ENCODE measurements at places on chromosomes 13 and 19.
A peak's percentile ranks its signal among the peaks of the same experiment; 100 is the strongest.

- no peak for DNase-seq
- H3K27me3 ChIP-seq: no peaks in the 10 kb centered on the region
- H3K4me3 ChIP-seq: no peak overlapping the region
- H3K4me1 ChIP-seq: peaks cover 11% of the 10 kb centered on the region
- no peaks in the 10 kb centered on the region for H3K36me3 ChIP-seq
Observed at GRCh38 chr13:43682701-43683100, 104.1 kb downstream of the ENOX1 start.

GRCh38 chr19:45935267-45935666 lies 20.7 kb upstream of the NANOS2 start:
- H3K4me1 ChIP-seq: no peaks in the 10 kb centered on the region
- peaks cover 18% of the 10 kb centered on the region for H3K27me3 ChIP-seq
- no peaks in the 10 kb centered on the region for H3K36me3 ChIP-seq
- no peak for DNase-seq

DNA sequence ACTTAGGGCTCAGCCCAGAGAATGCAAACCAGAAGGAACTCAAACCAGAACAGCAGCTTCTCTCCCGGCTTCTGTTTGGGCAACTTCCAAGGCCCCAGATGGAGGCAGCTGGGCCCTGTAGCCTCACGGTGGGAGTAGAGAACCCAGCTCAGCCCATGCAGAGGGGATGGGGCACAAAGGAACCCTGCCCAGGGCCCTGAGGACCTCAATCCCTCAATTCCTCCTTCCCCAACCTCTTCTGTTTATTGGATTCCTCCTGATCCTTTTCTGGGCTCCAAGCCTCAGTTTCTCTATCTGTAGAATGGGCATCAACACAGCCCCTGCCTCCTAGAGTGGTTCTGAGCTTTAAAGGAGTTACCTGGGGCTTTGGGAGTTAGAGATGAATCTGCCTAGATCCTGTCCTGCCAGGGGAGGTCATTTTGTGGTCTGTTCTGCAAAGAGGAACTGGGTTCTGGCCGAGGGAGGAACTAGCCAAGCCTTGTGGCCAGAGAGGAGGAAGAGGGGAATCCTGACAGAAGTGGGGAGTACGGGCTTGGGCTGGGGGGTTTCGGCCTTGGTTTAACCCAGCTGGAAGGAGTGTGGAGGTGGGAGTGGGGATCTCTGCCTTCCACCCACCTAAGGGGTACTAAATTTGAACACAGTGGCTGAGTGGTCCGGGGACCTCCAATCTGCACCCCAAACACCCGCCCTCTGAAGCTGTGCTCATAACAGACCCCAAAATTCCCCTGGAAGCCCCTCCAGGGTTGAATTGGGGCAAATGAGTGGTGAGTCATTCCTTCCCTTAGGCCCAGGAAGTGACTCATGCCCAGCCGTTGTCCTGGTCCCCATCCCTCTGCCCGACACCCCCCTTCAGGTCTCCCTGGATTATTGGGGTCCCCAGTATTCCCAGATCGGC lies 2.7 kb downstream of the ADGRE5 start:
- no peak for DNase-seq
- no peak overlapping the region for H3K4me3 ChIP-seq
- H3K4me1 ChIP-seq: peaks cover 19% of the 10 kb centered on the region
- no peaks in the 10 kb centered on the region for H3K27me3 ChIP-seq
- H3K27ac ChIP-seq: no peak overlapping the region

- H3K4me1 ChIP-seq: no peaks in the 10 kb centered on the region
- peak overlapping the region; percentile 37 for H3K27ac ChIP-seq
- no peaks in the 10 kb centered on the region for H3K36me3 ChIP-seq
- H3K27me3 ChIP-seq: no peaks in the 10 kb centered on the region
Observed at GRCh38 chr13:99332456-99332855, 25.3 kb upstream of the GPR183 start.

DNA sequence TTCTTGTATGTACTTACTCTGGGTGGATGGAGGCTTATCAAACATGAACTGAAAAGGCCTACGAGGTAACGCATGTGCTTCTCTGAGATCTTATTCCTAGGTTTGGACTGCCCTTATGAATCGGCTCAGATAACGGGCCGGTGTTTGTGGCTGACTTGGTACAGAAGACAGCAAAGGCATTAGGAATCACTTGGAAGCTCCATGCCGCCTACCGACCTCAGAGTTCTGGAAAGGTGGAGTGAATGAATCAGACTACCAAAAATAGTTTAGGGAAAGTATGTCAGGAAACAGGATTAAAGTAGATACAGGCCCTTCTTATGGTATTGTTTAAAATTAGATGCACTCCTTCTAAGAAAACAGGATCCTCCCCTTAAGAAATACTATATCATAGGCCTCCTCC lies 172.4 kb upstream of the PCDH9 start:
- H3K27ac ChIP-seq: no peak overlapping the region
- H3K4me1 ChIP-seq: no peaks in the 10 kb centered on the region
- H3K36me3 ChIP-seq: no peaks in the 10 kb centered on the region
- H3K4me3 ChIP-seq: no peak overlapping the region
- no peaks in the 10 kb centered on the region for H3K27me3 ChIP-seq

- H3K4me1 ChIP-seq: no peaks in the 10 kb centered on the region
- no peak for DNase-seq
- no peaks in the 10 kb centered on the region for H3K36me3 ChIP-seq
- no peak overlapping the region for H3K27ac ChIP-seq
Observed at GRCh38 chr19:13929340-13929739, 8.9 kb downstream of the PODNL1 start.

- H3K4me1 ChIP-seq: peaks cover 23% of the 10 kb centered on the region
- no peaks in the 10 kb centered on the region for H3K27me3 ChIP-seq
- H3K27ac ChIP-seq: peak overlapping the region; percentile 80
- peak; percentile 40 for DNase-seq
Observed at GRCh38 chr19:15418231-15418578, 583 bp downstream of the AKAP8L start.

- peak overlapping the region; percentile 57 for H3K27ac ChIP-seq
- H3K36me3 ChIP-seq: no peaks in the 10 kb centered on the region
- peaks cover 4% of the 10 kb centered on the region for H3K4me1 ChIP-seq
- H3K4me3 ChIP-seq: no peak overlapping the region
- DNase-seq: peak; percentile 74
- H3K27me3 ChIP-seq: no peaks in the 10 kb centered on the region
Observed at GRCh38 chr19:43765109-43765876, 10.5 kb upstream of the SMG9 start.

DNA sequence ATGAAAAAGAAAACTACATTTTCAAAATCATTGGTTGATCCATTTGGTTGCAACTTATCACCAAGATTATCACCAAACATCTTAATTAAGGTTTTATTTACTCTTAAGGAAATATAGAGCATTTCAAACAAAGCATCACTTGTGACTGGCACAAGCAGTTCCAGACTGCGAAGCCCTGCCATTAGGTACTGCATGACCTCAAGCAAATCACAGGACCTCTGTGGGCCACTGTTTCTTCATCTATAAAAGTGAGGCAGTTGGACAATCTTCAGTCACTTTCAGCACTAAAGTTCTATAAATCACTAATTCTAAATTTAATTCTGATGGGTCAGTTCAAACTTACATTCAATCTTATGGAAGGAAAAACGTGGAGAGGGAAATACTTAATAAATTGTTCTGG lies 2.0 kb downstream of the ELF1 start:
- H3K4me3 ChIP-seq: peak overlapping the region; percentile 35
- no peaks in the 10 kb centered on the region for H3K36me3 ChIP-seq
- peak; percentile 26 for DNase-seq
- H3K27ac ChIP-seq: peak overlapping the region; percentile 96
- H3K27me3 ChIP-seq: no peaks in the 10 kb centered on the region

DNA sequence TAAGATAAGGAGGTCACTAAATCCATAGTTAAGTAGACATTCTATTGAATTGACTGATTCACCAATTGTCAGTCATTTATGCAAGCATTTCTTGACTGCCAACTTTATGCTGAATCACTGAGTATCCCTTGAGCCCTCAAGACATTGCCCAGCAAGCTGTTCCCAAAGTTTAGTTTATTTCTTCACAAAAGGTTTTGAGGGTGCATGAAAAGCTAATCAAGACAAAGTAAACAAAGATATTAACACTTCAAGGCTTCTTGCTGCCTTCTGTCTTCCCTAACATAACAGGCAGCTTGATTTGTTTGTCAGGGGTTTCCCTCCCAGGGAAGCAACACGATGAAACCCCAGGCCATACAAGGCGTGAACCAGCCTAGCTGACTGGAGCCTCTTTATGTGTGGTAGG lies 374.4 kb downstream of the SPRY2 start:
- no peaks in the 10 kb centered on the region for H3K27me3 ChIP-seq
- H3K27ac ChIP-seq: no peak overlapping the region

GRCh38 chr19:54373781-54374631 lies 9.3 kb upstream of the LAIR1 start:
- H3K27ac ChIP-seq: no peak overlapping the region
- no peak overlapping the region for H3K4me3 ChIP-seq
- H3K27me3 ChIP-seq: no peaks in the 10 kb centered on the region
- H3K36me3 ChIP-seq: no peaks in the 10 kb centered on the region
- no peak for DNase-seq
- H3K4me1 ChIP-seq: no peaks in the 10 kb centered on the region

- no peaks in the 10 kb centered on the region for H3K36me3 ChIP-seq
- DNase-seq: no peak
- no peaks in the 10 kb centered on the region for H3K27me3 ChIP-seq
- no peak overlapping the region for H3K4me3 ChIP-seq
- H3K4me1 ChIP-seq: no peaks in the 10 kb centered on the region
- H3K27ac ChIP-seq: no peak overlapping the region
Observed at GRCh38 chr13:91620670-91621141, 222.3 kb downstream of the GPC5 start.

DNA sequence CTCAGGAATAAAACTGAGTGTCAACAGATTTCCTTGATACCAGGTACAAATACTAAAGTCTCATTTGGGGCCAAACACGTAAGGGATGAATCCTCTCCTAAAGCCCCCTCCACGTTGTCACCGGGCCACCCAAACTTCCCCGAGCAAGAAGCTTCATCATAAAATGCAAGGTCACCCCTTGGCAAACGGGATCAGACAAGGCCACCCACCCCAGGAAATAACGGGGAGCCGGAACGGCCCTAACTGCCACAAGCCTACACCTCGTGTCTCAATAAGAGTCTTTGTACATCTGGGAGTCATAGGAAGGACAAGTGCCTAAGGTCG lies 717 bp downstream of the EEF2 start:
- H3K4me3 ChIP-seq: peak overlapping the region; percentile 97
- DNase-seq: no peak
- H3K4me1 ChIP-seq: peaks cover 23% of the 10 kb centered on the region
- no peaks in the 10 kb centered on the region for H3K36me3 ChIP-seq

GRCh38 chr13:64397701-64398100 lies 2832.4 kb downstream of the PCDH9 start:
- no peaks in the 10 kb centered on the region for H3K36me3 ChIP-seq
- H3K4me3 ChIP-seq: no peak overlapping the region
- peaks cover 4% of the 10 kb centered on the region for H3K4me1 ChIP-seq
- H3K27me3 ChIP-seq: no peaks in the 10 kb centered on the region
- DNase-seq: no peak
- no peak overlapping the region for H3K27ac ChIP-seq

- no peaks in the 10 kb centered on the region for H3K4me1 ChIP-seq
- no peak overlapping the region for H3K27ac ChIP-seq
- no peak for DNase-seq
Observed at GRCh38 chr13:91240341-91240740, 107.1 kb upstream of the MIR17HG start.

- H3K27me3 ChIP-seq: no peaks in the 10 kb centered on the region
- no peaks in the 10 kb centered on the region for H3K4me1 ChIP-seq
- no peak overlapping the region for H3K27ac ChIP-seq
- no peaks in the 10 kb centered on the region for H3K36me3 ChIP-seq
- DNase-seq: peak; percentile 83
Observed at GRCh38 chr13:53782488-53782961, 753.9 kb downstream of the OLFM4 start.

GRCh38 chr19:3483226-3483628 lies at the start of gene SMIM44:
Gene SMIM44, minus strand, starts transcription at chr19:3483441. Its CDS starts 38 bp downstream, at chr19:3483403.
- H3K36me3 ChIP-seq: no peaks in the 10 kb centered on the region
- DNase-seq: no peak
- no peaks in the 10 kb centered on the region for H3K27me3 ChIP-seq
- H3K4me3 ChIP-seq: no peak within 1 kb of the TSS
- no peak within 1 kb of the TSS for H3K27ac ChIP-seq

- no peak overlapping the region for H3K4me3 ChIP-seq
- H3K27ac ChIP-seq: no peak overlapping the region
- no peaks in the 10 kb centered on the region for H3K36me3 ChIP-seq
- H3K4me1 ChIP-seq: peaks cover 15% of the 10 kb centered on the region
- H3K27me3 ChIP-seq: peaks cover 91% of the 10 kb centered on the region
Observed at GRCh38 chr13:99976575-99976974, 5.0 kb upstream of the ZIC5 start.

- peaks cover 3% of the 10 kb centered on the region for H3K4me1 ChIP-seq
- H3K27ac ChIP-seq: peak overlapping the region; percentile 66
- no peak overlapping the region for H3K4me3 ChIP-seq
- H3K27me3 ChIP-seq: peaks cover 3% of the 10 kb centered on the region
- no peaks in the 10 kb centered on the region for H3K36me3 ChIP-seq
- peak; percentile 33 for DNase-seq
Observed at GRCh38 chr13:99434258-99434788, 66.9 kb upstream of the TM9SF2 start.

GRCh38 chr19:43639519-43640423 lies at the start of gene CADM4:
Gene CADM4, minus strand, starts transcription at chr19:43639850. Its CDS starts 60 bp downstream, at chr19:43639790.
- peaks cover 20% of the 10 kb centered on the region for H3K4me1 ChIP-seq
- H3K36me3 ChIP-seq: no peaks in the 10 kb centered on the region
- H3K27ac ChIP-seq: no peak within 1 kb of the TSS
- peak; percentile 63 for DNase-seq
- H3K27me3 ChIP-seq: no peaks in the 10 kb centered on the region

GRCh38 chr19:14686411-14686810 lies 3.4 kb upstream of the ZNF333 start:
- H3K4me1 ChIP-seq: no peaks in the 10 kb centered on the region
- H3K4me3 ChIP-seq: no peak overlapping the region
- H3K27ac ChIP-seq: no peak overlapping the region
- no peaks in the 10 kb centered on the region for H3K27me3 ChIP-seq

Measured in hepatocyte (in vitro differentiated cells).